Stimulated activated CD4-positive, alpha-beta T cell treated with anti-CD3 and anti-CD28 coated beads, Interleukin-1b, Interleukin-23, amount 100 ng/mL, for 4 hours (primary cell): ENCODE measurements at places on chromosomes 1 and 21.

DNA sequence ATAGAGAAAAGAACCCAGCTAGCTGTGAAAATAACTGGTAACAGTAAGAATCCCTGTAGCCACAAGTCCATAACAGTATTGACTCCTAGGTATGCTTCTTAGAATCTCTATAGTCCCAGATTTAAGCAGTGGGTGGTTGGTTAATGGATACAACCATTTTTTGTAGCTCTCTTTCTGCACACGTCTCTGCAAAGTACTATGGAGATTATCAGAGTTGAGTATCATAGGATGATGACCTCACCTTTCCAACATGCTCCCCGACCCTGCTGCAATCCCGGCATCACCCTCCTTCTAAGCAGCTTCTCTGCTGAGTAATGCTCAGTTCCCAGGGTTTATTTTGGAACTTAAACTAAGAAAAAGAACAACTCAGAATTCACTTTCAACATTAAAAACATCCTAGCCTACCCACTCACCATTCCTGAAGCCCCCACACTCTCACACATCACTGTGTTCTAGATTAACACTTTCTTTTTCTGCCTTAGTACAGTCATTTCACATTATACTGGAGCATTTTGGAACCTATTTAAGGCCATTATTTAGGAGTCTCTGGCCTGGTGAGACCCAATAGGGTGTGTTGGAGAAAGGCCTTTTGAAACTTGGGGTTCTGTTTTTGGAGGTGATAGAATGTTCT, 2.7 kb downstream of the MLLT11 start:
- DNase-seq: no peak

DNA sequence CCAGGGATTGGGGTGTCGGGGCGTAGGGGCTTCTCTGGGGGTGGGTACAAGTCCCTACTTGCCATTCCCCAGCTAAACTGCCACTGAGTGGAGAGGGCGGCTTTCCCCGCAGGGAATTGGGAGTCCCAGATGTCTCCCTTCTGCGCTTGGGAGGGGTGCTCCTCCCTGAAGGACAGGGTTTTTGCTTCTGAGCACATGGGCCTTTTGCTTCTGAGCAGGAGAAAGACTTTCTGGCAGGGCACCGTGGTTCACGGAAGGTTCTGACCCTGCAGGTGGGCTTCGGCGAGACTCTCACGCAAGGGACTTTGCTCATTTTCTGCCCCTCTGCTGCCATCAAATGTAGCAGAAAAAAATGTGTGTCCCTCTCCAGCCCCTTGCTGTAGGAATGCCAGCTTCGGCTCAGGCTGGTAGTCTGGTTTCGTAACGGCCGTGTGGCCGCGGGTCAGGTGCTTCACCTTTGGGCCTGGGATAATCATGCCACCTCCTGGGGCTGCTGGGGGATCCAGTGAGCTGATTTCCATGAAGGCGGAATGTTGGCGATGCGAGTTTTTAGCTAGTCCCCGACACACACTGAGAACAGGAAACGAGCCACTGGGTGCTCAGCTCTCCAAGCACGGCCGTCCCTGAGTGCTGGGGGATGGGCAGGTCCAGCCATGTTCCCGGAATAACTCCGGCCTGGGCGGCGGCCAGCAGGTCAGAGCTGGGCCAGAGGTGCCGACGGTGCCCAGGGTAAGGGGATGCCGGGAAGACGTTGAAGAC, 364.0 kb downstream of the CAMTA1 start:
- DNase-seq: no peak

DNA sequence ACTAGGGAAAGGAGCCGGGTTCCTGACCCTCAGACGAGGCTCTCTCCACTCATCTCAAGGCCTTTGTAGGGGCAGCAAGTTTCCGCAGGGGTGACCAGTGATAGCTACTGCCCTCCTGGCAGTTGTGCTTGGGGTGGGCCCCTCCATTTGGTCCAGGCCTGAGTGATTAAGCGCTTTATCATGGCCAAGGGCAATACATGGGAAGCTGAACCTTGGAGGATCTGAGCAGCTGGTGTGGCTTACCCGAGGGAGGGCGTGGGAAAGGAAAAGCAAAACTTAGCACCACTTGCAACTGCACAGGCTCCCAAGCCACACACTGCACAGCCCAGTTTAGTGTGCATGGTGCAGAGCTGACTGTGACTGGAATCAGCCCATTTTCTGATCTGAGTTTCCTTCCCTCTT, 47.8 kb downstream of the GADD45A start:
- DNase-seq: no peak

DNA sequence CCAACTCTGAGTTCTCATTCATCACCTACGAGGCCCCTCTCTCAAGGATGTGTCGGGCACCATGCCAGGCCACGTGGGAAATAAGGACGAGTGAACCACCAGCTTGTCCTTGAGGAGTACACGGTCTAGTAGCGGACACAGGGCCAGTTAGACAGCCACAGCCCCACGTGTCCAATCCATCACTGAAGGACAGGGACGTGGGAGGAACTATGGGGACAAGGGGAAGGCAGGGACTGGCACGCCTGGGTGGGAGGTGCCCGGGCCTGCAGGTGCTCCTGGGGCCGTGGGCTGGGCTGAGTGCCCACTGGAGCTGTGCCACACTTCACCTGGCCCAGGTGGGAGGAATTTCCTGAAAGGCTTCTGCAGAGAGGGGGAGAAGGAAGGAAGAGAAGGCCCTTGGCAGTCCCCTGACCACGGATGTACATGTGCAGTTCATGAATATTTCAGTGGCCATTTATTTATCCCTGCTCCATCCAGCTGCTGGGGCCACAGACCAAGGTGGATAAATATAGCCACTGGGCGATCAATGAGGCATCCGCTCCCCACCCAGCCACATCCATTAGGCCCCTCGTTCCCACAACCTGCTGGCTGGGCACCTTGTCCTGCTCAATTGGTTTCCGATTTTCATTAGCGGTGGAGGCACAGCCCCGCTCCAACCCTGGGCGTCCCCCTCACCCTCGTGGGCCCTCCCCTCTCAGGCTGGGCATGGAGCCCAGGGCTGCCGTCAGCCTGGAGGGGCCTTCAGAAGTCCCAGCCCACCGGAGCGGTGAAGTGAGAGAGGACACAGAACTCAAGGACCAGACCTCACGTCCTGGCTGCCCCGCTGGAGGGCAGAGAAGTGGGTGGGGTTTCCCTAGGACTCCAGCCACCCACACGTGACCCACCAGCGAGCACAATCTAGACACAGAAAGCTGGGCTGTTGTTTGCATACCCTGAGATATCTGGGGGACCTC, 59.5 kb downstream of the CASZ1 start:
- no peak for DNase-seq

GRCh38 chr1:93810316-93810715, 68.7 kb downstream of the DNTTIP2 start:
- no peak for DNase-seq

- no peak for DNase-seq
Measured at GRCh38 chr21:15006594-15007230, 58.1 kb downstream of the NRIP1 start.

- no peak for DNase-seq
Measured at GRCh38 chr1:209708297-209708696, 3.7 kb downstream of the HSD11B1 start.

- no peak for DNase-seq
Measured at GRCh38 chr1:3657578-3658230, 5.4 kb downstream of the TP73 start.

DNA sequence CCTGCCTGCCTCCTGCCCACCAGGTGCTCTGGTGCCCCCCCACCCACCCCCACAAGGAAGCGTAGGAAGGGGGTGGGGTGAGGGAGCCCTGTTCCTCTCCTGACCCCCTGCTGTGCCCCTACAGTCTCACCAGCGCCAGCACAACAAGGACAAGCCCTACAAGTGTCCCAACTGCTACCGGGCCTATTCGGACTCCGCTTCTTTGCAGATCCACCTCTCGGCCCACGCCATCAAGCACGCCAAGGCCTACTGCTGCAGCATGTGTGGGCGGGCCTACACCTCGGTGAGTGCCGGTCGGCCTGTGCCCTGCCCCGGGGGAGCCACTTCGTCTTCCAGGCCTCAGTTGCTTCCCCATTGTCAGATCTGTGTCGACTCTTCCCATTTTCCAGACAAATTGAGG, 25.9 kb downstream of the A3GALT2 start:
- DNase-seq: no peak

DNA sequence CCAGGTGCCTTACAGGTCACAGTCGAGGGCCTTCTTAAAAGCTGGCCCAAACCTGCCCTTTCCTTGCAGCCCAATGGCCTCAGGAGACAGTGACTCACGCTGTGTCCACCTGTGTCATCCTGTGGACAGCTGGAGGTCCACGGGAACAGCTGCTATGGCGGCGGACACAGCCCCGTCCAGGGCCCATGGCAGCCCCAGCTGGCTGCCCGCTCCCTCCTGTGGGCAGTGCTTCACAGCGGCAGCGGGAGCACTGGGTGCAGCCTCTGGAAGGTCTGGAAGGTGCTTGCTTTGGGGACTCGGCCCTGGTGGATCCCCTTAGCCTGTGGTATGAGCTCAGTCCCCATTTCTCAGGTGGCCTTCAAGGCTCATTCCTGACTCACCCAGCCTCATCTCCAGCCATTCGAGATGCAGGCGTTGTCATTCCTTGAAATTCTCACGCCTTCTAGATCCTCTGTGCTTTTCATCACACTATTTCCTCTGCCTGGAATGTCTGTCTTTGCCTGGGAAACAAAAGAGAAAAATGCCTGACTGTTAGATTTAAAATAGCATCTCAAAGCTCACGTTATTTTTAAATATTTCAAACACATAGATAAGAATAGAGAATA, 86.8 kb downstream of the KIF26B start:
- DNase-seq: no peak

- no peak for DNase-seq
Measured at GRCh38 chr1:28058168-28058567, 30.2 kb downstream of the EYA3 start.

DNA sequence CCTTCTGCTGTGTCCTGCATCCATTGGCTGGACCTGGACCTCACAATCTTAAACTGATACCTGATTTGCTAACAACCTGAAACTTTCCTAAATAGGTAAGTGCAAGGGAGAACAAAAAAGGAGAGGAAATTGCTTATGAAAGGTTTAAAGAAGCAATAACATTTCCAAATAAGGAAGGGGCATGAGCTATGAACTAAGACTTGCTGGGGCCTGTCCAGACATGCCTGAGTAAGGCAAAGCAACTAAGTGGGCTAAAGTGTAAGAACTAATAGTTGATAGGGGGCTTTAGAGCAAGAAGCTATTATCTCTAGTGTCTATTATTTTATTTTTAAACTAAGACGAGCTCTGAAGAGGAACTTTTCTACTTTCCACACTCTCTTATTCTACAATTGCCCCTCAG, 11.6 kb downstream of the JMJD4 start:
- no peak for DNase-seq

DNA sequence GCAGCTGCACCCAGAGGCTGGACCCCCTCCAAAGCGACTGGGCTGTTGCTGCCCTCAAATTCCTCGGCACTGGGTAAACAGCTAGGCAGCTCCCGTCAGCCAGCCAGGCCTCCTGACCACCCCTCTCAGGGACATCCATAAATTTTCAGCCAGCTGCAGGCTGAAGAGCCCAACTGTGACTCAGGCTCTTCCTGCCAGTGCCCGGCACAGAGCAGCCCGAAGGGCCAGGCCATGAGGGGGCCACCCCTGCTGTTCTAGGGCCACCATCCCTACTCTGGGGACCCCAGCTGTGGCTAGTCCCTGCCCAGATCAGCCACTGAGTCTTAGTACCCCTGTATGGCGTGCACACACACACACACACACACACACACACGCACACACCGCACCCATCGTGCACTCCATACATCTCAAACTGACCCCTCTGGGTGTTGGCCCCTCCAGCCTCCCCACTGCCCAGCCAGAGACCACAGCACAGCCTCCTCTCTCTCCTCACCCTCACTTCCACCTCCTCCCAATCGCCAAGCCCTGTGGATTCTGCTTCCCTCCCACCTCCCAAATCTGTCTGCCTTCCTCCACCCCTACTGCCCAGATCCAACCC, 6.2 kb upstream of the LAPTM5 start:
- no peak for DNase-seq

GRCh38 chr1:50368179-50369007, 54.9 kb downstream of the DMRTA2 start:
- no peak for DNase-seq

DNA sequence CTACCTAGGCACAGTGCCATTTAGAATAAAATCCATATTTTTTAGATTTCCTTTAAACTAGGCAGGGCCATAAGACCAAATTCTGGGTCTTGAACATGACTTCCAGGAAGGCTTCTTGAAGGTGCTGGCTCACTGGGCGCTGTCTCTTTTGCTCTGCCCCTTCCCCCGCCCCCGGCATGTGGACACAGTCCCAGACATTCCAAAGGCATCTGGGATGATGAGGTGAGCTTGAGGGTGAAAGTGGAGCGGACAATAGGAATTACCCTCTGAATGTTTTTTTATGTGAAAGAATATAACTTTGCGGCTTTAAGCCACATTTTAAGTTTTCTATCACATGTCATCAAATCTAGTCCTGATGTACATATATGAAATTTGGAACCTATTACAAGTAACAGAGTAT, 29.4 kb downstream of the RWDD3 start:
- no peak for DNase-seq

GRCh38 chr1:170863621-170864020, 71.7 kb upstream of the MROH9 start:
- no peak for DNase-seq

- no peak for DNase-seq
Measured at GRCh38 chr1:191222206-191222605, 744.5 kb upstream of the BRINP3 start.

DNA sequence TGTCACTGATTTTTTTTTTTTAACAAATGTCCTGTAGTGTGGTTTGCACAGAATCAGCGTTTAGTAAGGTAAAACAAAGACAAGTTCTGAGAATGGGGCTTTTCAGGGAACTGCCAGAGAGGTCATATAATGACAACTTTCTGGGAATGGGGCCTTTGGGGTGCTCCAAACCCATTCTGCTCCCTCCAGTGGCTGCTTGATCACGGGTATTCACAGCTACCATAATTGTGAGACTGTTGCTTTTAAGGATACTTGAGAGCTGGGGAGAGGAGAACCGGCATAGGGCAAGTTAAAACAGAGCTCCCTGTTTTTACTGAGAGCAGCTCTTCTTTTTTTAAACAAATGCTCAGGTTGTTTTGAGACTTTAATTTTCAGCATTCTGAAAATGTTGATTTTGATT, 48.2 kb downstream of the CYP2J2 start:
- no peak for DNase-seq

DNA sequence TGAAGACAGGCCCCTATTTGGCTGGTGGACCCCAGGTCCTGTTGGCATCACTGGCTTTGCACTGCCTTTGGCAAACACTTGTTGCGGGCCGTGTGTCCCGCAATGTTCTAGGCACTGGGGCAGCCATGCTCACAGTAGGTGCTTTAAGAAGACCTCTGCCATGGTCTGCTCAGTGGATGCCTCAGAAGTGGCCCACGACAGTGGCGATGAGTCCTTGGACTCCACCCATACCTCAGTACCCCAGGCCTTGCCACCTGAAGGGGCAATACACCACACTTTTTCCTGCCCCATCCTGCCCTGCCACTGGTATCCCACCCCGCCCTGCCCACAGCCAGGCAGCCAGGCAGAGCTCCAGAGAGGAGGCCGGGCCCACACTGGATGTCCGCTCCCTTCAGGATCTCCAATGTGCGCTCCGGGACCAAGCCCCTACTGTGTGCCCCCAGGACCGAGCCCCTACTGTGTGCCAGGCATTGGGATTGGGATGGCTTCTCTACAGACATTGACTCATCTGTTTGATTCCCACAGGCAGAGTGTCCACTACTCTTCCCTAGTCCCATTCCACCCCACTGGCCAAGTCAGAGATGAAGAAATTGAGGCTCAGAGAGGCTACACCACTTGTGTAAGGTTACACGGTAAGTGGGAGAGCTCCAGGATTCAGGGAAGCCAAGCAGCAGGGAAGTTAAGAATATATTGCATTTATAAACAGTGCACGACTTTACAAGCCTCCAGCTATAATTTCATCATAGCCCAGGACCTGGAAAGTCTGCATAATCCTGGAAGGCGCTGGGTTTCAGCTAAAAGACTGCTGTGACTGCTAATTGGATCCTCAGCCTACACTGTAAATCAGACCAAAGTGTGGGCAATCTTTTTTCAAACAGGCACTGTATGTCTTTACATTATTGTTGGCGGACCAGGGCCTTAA, 101.6 kb downstream of the DMRTB1 start:
- no peak for DNase-seq
